ENCODE measurements at places on chromosomes 1 and 21. TPM values are rescaled to one million over a fixed set of nuclear protein-coding genes. Genes with fewer than 3 reads are reported as not detected.

GRCh38 chr1:32761936-32762335, 55.2 kb downstream of the YARS1 start:
- H3K27ac ChIP-seq = no peak overlapping the region
- peaks cover 7% of the 10 kb centered on the region for H3K27me3 ChIP-seq
- no peak for DNase-seq
- H3K4me3 ChIP-seq = no peak overlapping the region

- DNase-seq = no peak
- no peaks in the 10 kb centered on the region for H3K36me3 ChIP-seq
- peaks cover 2% of the 10 kb centered on the region for H3K27me3 ChIP-seq
- H3K4me1 ChIP-seq = peaks cover 23% of the 10 kb centered on the region
These were observed 6.9 kb upstream of the SRP9 start for GRCh38 chr1:225770561-225771248.

DNA sequence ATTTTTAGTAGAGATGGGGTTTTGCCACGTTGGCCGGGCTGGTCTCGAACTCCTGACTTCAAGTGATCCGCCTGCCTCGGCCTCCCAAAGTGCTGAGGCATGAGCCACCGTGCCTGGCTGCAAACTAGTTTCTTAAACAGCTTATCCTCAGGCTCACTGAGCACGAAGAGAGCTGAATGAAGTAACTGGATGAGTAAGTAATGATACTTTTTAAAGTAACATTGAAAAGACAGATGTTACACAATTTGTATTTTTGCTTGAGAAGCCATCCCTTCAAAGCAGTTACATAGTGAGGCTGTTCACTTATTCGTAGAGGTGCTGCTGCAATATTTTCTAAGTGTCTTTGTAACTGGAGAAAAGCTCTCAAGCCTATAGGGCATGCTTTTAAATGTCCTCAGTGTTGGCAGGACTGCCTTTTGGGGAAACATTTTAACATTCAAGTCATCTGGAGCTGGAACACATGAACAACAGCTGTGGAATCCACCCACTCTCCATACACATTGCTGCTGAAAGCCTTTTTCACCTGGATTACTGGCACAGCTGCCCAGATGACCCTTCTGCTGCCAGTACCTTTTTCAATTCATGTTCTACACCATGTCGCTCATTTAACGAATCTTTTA, 2.7 kb upstream of the YBX1 start:
- DNase-seq = no peak
- peaks cover 14% of the 10 kb centered on the region for H3K27me3 ChIP-seq
- H3K27ac ChIP-seq = no peak overlapping the region
- peaks cover 15% of the 10 kb centered on the region for H3K36me3 ChIP-seq
- H3K4me1 ChIP-seq = peaks cover 21% of the 10 kb centered on the region

Gene RER1
- 141 TPM for total RNA-seq

- H3K4me1 ChIP-seq = peaks cover 14% of the 10 kb centered on the region
- no peak for DNase-seq
- H3K27me3 ChIP-seq = peaks cover 3% of the 10 kb centered on the region
These were observed 709.3 kb downstream of the KCNT2 start for GRCh38 chr1:195898924-195899323.

GRCh38 chr1:212754680-212755079, 36.9 kb downstream of the NSL1 start:
- H3K36me3 ChIP-seq = no peaks in the 10 kb centered on the region
- H3K4me1 ChIP-seq = peaks cover 19% of the 10 kb centered on the region
- H3K27me3 ChIP-seq = peaks cover 2% of the 10 kb centered on the region
- no peak for DNase-seq
- H3K27ac ChIP-seq = no peak overlapping the region

DNA sequence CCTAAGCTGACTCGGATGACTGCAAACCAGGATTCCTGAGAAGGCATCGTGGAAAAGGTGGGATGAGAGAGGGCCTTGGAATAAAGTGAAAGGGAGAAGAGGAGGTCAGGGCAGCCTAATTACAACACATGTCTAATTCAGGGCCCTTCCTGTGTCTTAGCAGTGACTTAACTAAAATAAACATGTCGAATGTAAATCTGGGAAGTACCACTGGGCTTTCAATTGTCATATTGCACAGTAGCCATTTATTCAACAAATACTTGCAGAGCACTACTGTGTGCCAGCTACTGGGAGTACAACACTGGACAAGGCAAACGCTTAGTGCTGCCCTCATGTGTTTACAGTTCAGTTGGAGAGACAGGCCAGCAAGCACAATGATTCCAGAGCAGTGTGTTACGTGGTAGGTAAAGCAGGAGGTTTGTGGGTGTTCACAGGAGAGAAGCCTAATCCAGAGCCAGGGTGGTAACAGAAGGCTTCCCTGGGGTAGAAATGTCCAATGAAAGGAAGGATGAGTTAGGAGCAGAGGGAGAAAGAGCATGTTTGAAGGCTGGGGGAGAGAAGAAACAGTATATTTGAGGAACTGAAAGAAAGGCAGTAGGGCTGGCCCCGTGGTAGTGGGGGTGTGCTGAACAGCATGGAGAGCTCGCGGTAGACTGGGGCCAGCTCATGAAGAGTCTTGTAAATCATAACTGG, 38.0 kb upstream of the RASAL2 start:
- H3K4me3 ChIP-seq = no peak overlapping the region
- peak overlapping the region; percentile 96 for H3K27ac ChIP-seq
- H3K4me1 ChIP-seq = peaks cover 95% of the 10 kb centered on the region
- peaks cover 11% of the 10 kb centered on the region for H3K27me3 ChIP-seq

GRCh38 chr1:190754666-190755065, 277.0 kb upstream of the BRINP3 start:
- no peak overlapping the region for H3K4me3 ChIP-seq
- H3K36me3 ChIP-seq = no peaks in the 10 kb centered on the region
- DNase-seq = no peak
- H3K4me1 ChIP-seq = no peaks in the 10 kb centered on the region
- H3K27ac ChIP-seq = no peak overlapping the region

Gene HCRTR1
- not detected for total RNA-seq

GRCh38 chr1:234988155-234988517, 140.5 kb downstream of the TOMM20 start:
- H3K4me3 ChIP-seq = no peak overlapping the region
- DNase-seq = no peak
- H3K36me3 ChIP-seq = peaks cover 4% of the 10 kb centered on the region
- peaks cover 31% of the 10 kb centered on the region for H3K4me1 ChIP-seq

GRCh38 chr1:62176597-62177312, 17.9 kb upstream of the L1TD1 start:
- DNase-seq = no peak
- no peak overlapping the region for H3K27ac ChIP-seq
